GM04504 (cell line): ENCODE measurements at places on chromosomes 5 and 9.
A peak's percentile ranks its signal among the peaks of the same experiment; 100 is the strongest.

- DNase-seq, result no peak
These were observed 142.0 kb downstream of the CMYA5 start for GRCh38 chr5:79831381-79832309.

DNA sequence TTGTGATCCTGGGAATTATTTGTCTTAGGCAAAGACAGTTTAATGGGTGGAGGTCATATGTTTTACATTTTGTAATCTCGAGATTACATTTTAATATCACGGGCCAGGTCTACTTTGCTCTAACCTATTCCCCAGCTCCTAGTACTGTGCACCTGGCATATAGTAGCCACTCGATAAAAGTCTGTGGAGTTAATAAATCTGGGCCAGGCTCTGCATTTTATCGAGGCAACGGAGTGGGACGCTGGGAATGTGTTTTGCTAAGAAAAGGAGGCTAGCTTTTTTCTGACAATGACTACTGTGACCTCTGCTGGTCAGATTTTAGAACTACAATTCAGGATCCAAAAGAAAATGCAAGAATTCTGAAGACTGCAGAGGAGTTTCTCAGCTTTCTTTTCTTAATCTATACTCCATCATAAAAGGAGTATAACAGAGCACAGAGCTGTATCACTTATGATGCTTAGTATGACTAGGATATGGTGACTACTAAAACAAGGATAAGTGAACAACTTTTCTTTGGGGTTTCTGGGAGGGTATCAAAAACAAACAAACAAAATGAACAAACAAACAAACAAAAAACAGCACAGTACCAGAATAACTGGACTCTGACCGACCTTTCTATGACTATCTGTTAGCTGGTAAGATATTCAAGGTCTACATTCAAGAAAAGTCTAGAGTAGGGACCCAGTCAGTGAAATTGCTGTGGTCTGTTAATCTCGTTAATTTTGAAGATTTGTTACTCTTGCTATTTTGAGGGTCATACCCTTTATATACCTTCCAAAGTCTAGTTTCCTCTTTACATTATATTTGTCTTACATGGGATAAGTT lies 46.1 kb upstream of the CER1 start:
- peak; percentile 31 for DNase-seq

GRCh38 chr5:32283539-32284377 lies 29.0 kb downstream of the MTMR12 start:
- DNase-seq, result no peak

DNA sequence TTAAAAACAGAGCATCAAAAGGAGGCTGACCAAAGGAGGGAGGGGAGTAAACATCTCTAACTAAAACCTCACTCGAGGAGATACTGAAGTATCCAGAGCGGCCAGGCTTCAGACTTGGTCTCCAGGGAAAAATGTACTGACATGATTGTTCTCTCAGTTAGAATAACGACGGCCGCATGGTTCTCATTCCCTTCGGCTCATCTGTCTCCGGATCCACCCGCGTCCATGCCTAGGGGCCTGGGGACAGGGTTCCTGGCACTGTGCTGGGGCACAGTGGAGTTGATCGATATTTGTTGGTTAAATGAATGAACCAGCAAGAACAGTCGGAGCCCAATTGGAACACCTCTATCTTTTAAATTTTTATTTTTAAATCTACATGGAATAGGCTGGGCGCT lies 167.1 kb upstream of the PHYKPL start:
- DNase-seq, result no peak

DNA sequence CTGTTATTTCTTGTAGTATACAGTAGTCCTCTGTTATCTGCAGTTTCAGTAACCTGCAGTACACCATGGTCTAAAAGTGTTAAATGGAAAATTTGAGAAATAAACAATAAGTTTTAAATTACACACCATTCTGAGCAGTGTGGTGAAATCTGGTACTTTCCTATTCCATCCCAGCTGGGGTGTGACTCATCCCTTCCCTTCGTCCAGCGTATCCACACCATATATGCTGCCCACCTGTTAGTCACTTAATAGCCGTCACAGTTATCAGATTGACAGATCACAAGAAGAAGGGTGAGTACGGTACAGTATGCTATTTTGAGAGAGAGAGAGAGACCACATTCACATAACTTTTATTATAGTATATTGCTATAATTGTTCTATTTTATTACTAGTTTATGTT lies 28.9 kb downstream of the FAM151B start:
- peak; percentile 17 for DNase-seq

DNA sequence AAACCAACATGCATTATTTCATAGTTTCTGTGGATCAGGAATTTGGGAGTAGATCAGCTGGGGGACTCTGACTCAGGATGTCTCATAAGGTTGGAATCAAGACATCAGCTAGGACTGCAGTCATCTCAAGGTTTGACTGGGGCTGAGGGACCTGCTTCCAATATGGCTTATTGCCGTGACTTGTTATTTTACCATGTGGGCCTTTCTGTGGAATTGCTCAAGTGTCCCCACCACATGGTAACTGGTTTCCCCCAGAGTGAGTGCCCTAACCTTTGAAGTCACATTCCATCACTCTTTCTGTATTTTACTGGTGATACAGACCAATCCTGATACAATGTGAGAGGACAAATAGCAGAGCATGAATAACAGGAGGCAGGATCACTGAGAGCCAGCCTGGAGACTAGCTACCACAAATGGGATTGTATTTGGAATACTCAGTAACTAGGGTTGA lies 70.2 kb upstream of the ELL2 start:
- peak; percentile 71 for DNase-seq

GRCh38 chr9:91321691-91322090 lies 40.0 kb downstream of the AUH start:
- no peak for DNase-seq

GRCh38 chr9:131273856-131274673 lies 2.2 kb downstream of the FAM78A start:
- DNase-seq, result no peak

DNA sequence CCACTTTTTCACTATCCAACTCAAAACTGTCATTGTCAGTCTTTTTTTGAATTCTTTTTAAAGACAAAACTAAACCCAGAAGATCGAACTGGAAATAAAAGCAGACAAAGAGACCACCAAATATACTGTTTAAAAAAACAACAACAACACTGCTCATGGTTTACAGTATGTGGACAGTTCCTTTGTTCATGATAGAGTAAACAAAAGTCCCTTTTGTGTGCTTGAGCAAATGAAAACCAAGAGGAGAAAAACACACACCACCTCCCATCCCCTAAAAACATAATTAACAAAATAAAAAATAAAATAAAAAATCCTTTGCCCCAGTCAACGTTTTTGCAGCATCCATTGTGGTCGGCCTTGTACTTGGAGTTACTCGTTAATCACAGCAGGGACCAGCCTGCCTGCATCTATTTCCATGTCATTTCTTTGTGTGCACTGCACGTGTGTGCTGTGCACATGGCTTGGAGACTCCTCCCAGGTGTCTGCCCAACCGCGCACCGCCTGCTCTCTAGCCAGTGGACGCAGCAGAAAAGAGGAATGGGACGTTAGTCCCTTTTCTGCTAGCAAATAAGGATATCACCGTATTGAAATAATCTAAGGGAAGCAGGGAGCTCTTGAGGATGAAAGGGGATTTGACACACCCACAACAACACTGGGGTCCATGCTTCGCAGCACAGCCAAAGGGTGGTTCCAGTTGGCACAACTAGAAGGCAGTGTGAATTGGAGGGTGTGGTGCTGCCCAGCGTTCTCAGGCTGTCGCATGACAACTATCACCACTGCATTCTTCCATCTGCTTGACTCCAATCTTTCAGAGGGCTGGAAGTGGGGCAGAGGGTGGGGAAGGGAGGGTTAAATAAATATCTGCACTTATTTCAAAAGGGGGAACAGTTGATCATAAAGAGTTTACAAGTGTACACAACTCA lies 130.0 kb downstream of the SEMA6A start:
- no peak for DNase-seq

DNA sequence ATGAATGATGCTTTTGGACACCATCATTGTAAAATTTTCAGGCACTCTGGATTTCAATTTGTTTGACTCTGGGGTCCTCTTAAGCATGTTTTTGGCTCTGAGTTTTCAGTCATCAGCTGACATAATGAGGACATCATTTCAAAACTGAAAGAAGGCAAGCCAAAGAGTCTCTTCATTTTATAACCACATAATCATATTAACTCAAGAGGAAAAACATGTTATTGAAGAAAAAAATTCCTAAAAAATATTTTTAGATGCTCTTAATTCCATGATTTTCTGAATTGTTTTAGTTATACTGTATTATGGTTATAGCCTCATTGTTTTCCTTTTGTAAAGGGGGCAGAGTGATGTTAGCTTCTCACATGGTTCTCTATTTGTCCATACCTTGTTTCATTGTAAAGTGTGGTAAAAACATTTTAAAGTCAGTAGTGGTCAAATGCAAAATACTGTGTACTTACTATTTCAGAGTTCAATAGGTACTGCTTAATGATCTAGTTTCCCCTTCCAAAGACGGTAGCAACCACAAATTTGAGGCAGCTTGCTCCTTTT lies 472.1 kb downstream of the DMRT2 start:
- no peak for DNase-seq

DNA sequence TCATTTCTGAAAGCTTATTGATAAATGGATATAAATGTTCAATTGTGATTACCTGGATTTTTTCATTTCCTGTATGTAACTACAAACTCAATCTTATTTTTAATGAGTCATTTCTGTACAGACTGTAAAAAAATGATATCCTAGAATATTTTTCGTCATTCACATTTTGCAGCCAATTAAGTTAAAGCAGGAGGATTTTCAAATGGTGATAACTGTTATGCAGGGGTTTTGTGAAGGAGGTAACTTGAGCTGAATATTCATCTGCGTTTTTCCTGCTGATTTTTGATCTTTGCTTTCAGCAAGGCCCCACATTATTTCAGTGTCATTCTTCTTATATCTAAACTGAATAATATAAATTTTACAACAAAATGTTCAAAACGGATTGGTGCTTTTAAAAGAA lies 74.1 kb downstream of the SLF1 start:
- no peak for DNase-seq

GRCh38 chr5:157610990-157611389 lies 35.4 kb upstream of the ADAM19 start:
- DNase-seq, result no peak

- DNase-seq, result no peak
These were observed 28.6 kb upstream of the SLCO4C1 start for GRCh38 chr5:102324714-102325113.

- no peak for DNase-seq
These were observed 14.8 kb downstream of the SPARC start for GRCh38 chr5:151671950-151672349.

- no peak for DNase-seq
These were observed 169.2 kb downstream of the C9orf50 start for GRCh38 chr9:129451669-129452068.

DNA sequence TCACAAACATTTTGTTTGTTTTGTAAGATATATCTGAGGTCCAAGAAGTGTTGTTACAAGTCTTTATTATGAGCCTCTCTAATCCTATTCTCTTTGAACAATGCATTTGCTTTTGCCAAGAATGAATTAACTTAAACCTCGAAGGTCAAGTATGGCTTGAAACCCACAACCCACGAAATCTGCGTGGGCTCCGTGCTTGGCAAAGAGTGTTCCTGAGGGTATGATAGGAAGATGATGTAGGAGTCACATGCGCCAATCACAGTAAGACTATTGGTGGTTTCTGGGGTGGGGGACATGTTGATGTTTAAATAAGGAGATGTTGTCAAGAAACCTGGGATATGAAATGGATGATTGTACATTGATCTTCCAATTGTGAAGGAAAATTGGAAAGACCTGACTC lies 330.8 kb upstream of the RFX3 start:
- no peak for DNase-seq

DNA sequence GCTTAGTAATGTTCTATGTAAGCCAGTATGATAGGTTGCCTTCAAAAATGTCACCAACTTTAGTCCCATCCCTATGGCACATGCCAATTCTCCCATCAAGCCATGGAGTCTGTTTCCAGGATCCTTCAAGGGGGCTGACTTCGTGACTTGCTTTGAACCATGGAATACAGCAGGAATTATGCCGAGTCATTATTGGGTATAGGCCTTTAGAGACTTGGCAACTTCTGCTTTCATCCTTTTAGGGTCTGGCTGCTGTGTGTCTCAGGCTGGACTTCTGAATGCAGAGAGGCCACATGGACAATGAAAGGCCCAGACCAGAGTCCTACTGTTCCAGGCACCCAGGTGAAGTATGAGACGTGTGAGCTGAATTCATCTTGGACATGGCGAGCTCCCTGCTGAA lies 109.8 kb downstream of the DENND1A start:
- no peak for DNase-seq

GRCh38 chr9:89026876-89027275 lies 35.6 kb downstream of the S1PR3 start:
- no peak for DNase-seq

GRCh38 chr9:91034976-91035824 lies 233.6 kb downstream of the SYK start:
- no peak for DNase-seq

GRCh38 chr9:81579381-81579780 lies 110.0 kb downstream of the TLE1 start:
- DNase-seq, result no peak

DNA sequence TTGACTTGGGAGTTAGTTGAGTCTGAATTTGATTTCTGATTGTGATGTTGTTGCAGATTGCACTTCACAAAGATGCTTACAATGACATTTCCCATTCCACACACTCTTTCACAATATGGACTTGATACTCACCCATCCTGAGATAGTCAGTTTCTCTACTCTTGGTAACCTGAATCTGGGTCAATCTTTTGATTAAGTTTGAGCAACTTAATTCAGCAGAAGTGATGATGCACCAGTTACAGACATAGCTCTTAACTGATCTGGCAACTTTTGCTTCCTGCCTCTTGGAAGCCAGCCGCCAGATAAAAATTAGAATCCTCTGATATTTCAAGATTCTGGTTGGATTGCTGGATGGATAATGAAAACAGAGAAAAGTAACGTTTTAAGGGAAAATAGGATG lies 79.7 kb upstream of the OSMR start:
- DNase-seq, result no peak

DNA sequence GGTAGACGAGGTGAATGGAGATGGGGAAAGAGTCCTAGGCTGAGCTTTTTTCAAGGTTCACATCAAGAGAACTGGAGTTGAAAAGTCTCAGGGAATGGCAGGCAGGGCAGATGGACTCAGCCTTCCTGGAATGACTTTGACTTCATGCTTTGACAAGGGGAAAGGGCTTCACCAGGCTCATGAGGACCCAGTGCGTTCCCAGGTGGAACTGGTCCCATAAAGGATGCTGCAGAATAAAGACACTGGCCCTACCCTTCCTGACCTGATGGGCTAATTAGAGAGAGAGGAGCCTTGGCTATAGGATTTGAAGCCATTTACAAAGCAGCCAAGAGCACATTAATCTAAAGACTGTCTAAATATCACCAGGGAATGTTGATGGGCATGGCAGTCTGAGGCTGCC lies 63.8 kb downstream of the IL31RA start:
- DNase-seq, result no peak
